ENCODE measurements at places on chromosomes 3 and 15.

DNA sequence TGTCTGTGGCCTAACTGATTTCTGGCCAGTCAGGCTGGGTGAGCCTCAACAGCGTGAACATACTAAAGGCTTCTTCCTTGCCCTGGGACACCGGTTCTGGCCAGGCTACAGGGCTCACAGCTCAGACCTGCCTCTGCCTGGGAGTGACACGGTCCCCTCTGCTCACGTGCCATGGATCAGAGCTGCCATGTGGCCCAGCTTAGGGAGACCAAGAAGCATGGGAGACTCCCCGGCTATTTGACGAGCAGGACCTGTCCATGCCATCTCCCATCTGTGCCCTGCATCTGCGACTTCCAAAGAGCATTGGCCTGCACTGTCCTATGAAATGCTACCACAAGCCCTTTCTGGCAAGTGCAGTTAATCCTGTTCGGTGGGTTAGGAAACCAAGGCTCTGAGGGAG is 57.4 kb downstream of the APBA2 start:
- DNase-seq, result no peak

- no peak for DNase-seq
Measured at GRCh38 chr15:28947221-28947674, 61.5 kb downstream of the APBA2 start.

DNA sequence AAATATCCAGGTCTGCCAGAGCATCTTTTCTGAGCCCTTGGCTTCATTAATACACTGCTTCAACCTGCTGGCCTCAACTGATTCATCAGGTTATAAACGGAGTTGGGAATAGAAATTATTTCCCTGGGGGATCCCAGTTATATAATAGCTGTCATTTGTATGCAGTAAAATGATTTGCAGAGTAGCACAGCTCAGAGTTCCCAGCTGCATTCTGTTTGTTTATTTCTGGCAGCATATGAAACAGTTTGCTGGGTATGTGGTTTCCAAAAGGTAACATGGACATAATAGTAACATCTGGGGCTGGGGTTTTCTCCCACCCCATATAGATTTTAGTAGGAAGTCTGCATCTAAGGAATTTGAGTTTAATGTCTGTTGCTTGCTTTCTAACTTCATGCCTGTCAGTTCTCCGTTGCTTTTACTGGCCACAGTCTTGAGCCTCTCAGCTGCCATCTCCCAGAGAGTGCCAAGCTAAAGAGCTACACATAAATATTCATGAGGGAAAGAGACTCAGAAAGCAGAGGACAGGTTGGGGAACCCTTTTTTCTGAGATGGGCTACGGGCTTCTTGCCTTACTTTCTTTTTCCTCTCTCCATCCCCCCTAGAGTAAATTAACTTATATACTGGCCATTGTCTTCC is 124.6 kb downstream of the TMEM108 start:
- DNase-seq, result no peak

DNA sequence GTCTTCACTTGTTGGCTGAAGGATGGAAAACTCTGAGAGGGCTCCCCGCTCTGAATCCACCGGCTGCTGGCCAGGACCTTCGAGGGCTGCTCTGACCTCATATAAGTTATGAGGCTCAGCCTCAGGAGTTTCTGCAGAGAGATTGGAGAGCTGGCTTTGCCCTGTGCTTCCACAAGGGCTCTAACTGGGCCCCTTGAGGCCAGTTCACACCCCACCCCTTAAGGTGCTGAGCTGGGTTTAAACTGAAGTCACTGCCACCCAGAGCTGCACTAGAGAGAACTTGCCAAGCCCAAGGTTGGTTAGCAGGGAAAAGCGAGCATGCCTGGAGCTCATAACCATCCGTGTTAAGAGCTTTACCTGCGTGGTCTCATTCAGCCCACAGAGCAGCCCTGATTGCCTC is 2.8 kb upstream of the CCDC33 start:
- no peak for DNase-seq

DNA sequence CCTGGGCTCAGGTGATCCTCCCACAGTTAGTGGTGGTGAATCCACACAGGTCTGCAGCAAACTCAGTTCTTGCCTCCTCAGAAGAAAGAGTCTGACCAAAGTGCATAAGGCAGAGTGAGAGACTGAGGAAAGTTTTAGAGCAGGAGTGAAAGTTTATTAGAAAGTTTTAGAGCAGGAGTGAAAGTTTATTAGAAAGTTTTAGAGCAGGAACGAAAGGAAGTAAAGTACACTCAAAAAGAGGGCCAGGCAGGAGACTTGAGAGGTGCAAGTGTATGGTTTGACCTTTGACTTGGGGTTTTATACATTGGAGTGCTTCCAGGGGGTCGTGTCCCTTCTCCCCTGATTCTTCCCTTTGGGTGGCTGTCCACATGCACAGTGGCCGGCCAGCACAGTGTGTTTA is 84.2 kb downstream of the LSM3 start:
- no peak for DNase-seq

- DNase-seq, result no peak
Measured at GRCh38 chr3:29240248-29240647, 40.6 kb upstream of the RBMS3 start.

GRCh38 chr3:72407766-72408165 is 440.5 kb downstream of the SHQ1 start:
- DNase-seq, result no peak

GRCh38 chr3:142609136-142609535 is 12.9 kb downstream of the PLS1 start:
- DNase-seq, result no peak

- DNase-seq, result no peak
Measured at GRCh38 chr15:67146875-67147381, 81.5 kb downstream of the SMAD3 start.

DNA sequence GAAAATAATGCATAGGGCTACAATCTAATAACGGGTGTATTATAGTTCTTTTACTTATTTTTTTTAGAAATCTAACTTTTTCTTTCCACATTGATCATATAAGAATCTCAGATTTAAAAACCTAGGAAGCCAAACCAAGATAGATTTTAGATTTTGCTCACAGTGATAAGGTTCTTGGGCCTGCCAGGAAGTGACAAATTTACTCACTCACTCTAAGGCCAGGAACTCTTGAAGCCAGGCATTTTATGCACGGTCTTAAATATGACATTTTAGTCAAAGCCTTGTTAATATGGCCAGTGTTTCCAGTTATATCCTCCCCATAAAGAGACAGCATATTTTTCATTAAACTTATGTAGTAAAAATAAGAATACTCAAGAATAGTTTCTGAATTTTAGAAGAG is 271.4 kb downstream of the SQOR start:
- DNase-seq, result no peak

- DNase-seq, result no peak
Measured at GRCh38 chr15:94965593-94965992, 734.2 kb downstream of the MCTP2 start.

DNA sequence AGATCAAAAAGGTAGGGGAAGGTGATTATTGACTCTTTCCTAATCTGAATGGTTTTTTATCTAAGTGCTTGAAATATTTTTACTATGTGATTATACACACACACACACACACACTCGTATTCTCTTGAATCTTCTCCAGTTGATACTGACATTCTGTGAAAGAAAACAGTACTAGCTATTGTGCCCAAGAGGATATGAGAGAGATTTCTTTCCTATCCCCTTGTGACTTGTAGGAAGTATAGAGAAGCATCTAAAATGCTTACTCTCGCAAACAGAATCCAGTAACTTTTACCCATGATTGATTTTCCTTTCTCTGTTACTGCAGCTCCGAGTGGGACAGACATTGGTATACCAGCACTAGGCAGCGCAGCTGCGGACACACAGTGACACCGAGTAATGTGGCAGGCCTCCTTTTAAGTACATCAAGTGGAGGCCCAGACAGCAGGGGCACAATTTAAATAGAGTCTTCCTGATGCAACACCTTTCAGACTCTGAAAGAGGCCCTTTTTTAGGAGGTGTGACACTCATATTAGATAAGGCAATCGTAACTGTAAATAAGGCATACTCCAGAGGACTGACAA is 421.0 kb upstream of the CNTN4 start:
- DNase-seq, result no peak

- no peak for DNase-seq
Measured at GRCh38 chr15:26011916-26012315, 148.8 kb upstream of the ATP10A start.

DNA sequence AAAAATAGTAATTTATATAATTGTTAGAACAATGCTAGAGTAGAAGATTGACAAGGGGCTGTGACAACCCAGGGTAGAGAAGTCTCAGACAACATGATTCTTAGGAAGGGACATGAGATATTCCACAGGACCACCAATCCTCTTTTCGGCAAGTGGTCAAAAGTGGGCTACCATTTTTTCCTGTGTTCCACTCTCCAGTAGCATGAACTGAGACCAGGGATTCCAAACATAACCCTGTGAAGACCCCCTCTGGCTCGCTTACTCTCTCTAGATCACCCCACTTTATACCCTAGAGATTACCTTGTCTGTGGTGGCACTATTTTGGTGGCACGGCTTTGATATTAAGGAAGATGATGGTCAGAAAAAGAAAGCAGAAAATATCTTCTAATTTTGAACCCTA is 960 bp downstream of the GCSAM start:
- DNase-seq, result no peak

DNA sequence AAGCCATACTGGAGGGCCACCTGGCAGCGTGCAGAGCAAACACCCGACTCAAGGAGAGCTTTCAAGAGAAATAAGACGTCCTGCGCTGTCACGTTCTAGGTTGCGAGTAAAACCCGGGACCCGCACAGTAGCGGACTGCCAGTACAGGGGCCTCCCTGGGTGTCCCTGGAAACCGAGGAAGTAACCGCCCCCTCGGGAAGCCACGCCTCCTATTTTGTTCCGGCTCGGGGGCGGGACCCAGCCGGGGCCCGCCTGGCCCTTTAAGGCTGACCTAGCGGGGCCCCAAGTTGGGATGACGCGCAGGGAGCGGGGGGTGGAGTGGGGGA is 218 bp upstream of the MAPKAPK3 start:
- peak; percentile 3 for DNase-seq

GRCh38 chr15:55685286-55685685 is 57.7 kb downstream of the PRTG start:
- DNase-seq, result no peak

- DNase-seq, result no peak
Measured at GRCh38 chr3:181567311-181568075, 144.2 kb upstream of the SOX2 start.

GRCh38 chr15:42157981-42158765 is 1.7 kb upstream of the PLA2G4F start:
- DNase-seq, result no peak

GRCh38 chr3:149657926-149658743 is at the start of gene WWTR1:
Gene WWTR1, minus strand, starts transcription at chr3:149658025. Its CDS starts 719 bp downstream, at chr3:149657306.
- DNase-seq, result no peak
